ENCODE measurements at places on chromosomes 2 and 18. TPM values are rescaled to one million over a fixed set of nuclear protein-coding genes. Genes with fewer than 3 reads are reported as not detected.

DNA sequence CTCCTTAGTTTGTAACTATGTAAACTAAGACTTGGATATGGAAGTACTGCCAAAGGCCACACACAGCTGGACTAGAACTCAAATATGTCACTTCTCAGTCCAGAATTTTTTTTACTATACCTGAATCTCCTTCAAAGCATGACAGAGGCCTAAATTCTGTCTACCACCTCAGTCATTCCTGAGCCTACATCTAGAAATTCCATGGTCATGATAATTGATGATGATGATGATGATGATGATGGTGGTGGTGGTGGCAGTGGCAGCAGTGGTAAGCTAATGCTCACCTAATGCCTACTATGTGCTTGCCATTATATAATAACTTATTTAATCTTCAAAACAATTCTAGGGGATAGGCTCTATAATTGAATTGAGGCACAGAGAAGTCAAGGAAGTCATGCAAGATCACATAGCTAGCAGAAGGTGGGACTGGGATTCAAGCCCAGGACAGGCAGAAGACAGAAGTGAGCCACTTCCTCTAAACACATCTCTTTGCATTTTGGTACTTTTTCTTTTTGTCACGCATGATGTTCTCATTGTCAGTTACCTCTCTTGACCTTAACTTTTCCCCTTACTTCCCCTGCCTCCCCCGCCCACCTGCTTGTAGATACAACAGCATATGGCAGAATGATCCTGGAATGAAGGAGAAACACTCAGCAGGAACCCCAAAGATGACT, 539.3 kb downstream of the TNS1 start:
- DNase-seq = no peak

DNA sequence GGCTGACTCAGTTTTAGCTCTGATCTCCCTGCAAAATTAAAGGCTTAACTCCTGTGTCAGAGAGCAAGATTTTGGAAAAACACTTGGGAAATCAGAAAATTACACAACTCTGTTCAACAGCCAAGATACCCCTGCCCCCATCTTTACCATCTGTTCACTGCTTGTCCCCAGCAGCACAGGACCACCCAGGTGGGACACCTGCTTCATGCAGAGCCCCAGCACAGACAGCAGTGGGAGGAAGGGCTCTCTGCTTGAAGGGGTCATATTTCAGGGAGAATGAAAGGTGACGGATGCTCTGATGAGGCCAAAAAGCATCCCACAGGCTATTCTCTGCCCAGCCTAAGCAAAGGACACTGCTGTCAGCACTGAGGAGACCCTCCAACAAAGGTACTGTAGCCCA, 584.6 kb upstream of the KLHL29 start:
- DNase-seq = peak; percentile 25

DNA sequence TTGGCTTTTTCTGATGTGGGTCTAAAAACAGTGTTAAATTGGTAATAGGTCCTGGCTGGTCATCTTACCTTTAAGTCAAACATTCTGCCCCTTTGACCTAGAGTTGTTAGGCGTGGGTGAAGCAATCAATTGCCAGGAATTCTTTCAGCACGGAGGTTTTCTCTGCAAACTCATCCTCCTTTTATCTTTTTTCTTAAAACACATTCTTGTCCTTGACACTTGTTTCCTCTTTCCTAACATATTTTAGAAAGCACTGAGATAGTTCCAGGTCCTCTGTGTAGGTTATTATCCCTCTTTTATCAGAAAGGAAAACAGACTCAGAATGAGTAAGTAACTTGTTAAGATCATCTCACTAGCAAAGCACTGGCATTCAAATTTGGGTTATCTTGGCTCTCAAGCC, 18.6 kb upstream of the AP1S3 start:
- no peak for DNase-seq

The ITPRIPL1 gene
- total RNA-seq = 1.9 TPM

The SIX3 gene
- total RNA-seq = 0.06 TPM

The ZNF236 gene
- 23.1 TPM for total RNA-seq

GRCh38 chr2:28250006-28250405, 142.7 kb upstream of the FOSL2 start:
- no peak for DNase-seq

DNA sequence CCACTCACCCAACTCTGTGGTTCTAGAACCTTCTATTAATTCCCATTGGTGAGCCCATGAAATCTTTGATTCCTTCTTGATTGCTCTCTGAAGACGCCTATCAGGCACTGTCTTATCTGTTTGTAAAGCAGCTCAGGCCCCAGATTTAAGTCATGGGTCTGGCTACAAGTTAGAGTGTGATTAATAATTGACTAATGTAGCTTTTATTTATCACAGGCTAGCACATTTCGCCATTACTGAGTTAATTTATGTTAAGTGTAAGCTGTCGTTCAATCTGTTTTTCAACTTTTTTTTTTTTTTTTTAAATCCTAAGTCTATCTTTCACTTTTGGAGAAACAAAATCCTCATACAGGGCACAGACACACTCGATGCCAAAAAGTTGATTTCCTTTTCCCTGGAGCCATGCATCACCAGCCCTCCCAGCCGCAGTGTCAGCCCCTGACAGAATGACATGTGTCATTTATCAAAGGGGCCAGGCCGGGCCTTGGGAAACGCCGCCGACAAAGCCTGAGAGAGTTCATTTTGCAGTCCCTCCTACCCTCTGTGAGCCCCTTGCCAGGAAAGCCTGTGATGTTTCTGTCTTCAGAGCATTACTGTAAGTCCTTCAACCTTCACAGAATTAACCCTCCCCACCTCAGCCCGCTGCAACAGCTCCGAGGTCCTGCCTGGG, 15.8 kb downstream of the TSHZ1 start:
- DNase-seq = peak; percentile 76

The ARHGAP25 gene
- total RNA-seq = 26.1 TPM

DNA sequence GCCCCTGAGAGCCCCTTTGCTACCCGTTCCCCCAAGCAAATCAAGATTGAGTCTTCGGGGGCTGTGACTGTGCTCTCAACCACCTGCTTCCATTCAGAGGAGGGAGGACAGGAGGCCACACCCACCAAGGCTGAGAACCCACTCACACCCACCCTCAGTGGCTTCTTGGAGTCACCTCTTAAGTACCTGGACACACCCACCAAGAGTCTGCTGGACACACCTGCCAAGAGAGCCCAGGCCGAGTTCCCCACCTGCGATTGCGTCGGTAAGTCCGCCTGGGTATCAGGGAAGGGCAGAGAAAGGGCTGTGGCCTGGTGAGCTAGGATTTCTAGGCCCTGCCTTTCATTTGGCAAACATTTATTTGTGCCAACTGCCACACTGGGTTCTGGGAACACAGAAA, 63.4 kb downstream of the TET3 start:
- no peak for DNase-seq

The IMP4 gene
- total RNA-seq = 88.5 TPM

- DNase-seq = no peak
These were observed 8.9 kb downstream of the GDF7 start for GRCh38 chr2:20675701-20676352.

The SF3B1 gene
- total RNA-seq = 432 TPM

DNA sequence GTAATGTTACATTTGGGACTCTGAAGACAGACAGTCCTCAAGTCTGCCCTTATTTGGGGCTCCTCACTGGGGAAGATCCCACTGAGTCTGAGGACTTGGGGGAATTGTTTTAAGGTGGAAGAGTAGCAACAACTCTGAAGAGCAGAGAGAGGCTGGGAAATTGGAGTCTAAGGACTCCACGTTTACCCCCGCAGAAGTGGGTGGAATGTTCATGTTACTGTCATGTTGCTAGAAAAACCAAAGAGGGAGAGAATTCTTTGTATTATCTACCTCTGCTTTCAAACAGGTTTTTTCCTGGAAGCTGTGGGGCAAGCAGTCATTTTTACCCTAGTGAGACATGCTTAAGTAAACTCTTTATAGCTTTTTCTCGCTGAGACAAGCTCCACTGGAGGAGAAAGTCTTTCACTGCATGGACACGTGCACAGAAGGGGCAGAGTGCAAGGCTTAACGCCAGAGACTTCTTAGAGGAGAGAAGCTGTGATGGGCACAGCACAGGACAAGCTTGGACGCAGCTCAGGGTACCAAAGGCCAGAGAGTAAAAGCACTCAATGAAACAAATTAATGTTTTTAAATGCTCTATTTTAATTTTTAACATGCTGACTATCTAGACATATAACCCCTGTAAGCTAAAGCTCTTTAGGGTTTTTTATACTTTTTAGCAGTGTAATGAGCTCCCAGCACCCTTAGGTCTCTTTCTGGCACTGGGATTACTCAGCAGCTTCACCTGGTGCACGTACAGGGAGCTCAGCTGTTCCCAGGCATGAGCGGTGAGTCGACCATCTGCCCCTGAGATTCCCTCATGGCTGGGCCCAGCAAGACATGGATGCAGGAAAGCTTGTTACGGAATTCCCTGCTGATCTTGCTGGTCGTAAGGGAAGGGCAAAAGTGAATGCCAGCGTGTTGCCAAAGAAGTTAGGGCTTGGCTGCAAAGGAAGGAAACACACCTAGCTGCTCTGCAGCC, 54.5 kb upstream of the BIN1 start:
- DNase-seq = no peak

GRCh38 chr2:24463271-24463670, 27.8 kb upstream of the NCOA1 start:
- no peak for DNase-seq

DNA sequence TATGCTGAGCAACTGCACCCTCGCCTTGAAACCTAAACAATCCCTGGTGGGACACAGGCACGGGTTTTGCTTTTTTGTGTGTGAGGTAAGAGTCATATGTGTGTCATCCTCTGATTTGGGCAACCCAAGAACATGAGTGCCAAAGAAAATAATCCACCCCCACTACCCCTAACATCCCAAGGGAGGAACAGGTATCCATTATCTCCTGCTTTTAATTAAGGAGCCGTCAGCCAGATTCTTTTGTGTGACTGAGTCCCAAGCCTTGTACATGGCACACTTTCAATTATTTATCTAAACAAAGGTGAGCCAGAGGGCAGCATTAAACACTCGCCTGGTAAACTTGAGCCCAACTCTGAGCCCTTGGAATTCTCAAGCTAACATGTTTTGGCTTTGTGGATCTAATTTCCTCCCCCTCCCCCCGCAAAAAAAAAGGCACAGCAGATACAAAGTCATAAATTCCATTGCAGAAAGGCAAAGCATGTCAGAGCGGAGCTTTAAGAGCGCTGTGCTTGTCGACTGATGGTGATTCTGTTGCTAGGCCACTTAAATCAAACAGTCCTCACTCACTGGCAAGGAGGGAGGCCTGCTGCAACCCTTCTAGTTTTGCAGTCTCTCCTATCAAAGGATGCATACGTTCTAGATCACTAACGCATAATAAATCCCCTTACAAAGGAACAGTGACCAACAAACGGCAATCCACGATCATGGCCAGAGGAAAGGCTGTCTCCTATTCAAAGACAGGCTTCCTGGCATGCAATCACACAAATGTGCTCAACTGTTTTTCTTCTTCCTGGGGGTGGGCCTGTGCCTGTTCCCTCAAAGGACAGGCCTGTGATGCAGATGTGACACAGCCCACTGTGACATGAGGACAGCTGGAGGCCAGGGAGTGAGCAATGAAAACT, 143.5 kb upstream of the LMAN1 start:
- peak; percentile 96 for DNase-seq

The UGT1A4 gene
- 0.21 TPM for total RNA-seq

- DNase-seq = no peak
These were observed 61.2 kb upstream of the SLC39A10 start for GRCh38 chr2:195595825-195596224.

The GALNT3 gene
- total RNA-seq = 41.9 TPM

The PMAIP1 gene
- 5.1 TPM for total RNA-seq

The LOXL3 gene
- 11.1 TPM for total RNA-seq

DNA sequence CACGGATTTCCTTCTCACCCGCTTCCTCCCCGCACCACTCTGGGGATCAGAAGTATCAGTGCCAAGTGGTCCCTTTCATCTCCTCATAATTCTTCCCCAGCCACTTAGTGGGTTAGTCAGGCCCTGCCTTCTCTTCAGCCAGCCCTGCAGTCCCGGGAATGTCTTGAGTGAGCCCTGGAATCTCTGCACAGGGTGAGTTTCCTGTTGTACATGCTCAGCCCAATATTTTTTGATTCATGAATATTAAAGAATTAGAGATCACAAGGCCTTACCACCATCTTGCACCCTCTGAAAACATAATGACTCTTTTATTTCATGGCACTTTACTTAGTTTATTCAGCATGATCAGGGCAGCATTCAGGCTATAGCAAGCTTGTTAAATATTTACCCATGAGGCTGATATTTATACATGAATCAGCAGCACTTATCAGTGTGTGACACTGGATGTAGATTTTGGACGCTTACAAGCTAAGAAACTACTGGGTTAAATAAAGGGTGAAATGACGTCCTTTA, 159.4 kb upstream of the FOSL2 start:
- peak; percentile 51 for DNase-seq

- no peak for DNase-seq
These were observed 5.2 kb downstream of the ZSCAN30 start for GRCh38 chr18:35284841-35285240.

The OXER1 gene
- total RNA-seq = 2.1 TPM

DNA sequence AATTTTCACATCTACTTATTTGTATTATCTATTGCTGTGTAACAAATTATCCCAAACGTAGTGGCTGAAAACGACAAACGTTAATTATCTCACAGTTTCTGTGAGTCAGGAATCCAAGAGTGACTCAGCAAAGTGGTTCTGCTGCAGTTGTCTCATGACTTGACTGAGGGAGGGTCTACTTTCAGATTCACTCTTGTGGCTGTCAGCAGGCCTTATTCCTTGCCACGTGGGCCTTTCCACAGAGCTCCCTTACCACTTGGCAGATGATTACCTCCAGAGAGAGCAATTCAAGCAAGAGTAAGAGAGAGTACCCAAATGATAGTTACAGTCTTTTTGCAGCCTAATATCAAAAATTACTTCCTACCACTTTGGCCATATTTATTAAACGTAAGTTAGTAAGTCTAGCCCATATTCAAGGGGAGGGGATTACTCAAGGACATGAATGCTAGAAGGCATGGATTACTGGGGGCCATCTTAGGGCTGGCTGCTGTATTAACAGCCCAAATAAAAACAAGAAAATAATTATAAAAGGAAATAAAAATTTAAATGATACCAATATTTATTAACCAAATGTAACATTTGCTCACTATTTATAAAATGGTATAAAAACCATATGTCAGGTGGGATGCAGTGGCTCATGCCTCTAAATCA, 48.7 kb upstream of the NBEAL1 start:
- DNase-seq = no peak

- DNase-seq = no peak
These were observed 6.1 kb downstream of the STEAP3 start for GRCh38 chr2:119229716-119230115.
